ENCODE measurements at places on chromosomes 6 and 20.

- no peak for DNase-seq
Observed at GRCh38 chr6:90619221-90619620, 32.3 kb upstream of the MAP3K7 start.

DNA sequence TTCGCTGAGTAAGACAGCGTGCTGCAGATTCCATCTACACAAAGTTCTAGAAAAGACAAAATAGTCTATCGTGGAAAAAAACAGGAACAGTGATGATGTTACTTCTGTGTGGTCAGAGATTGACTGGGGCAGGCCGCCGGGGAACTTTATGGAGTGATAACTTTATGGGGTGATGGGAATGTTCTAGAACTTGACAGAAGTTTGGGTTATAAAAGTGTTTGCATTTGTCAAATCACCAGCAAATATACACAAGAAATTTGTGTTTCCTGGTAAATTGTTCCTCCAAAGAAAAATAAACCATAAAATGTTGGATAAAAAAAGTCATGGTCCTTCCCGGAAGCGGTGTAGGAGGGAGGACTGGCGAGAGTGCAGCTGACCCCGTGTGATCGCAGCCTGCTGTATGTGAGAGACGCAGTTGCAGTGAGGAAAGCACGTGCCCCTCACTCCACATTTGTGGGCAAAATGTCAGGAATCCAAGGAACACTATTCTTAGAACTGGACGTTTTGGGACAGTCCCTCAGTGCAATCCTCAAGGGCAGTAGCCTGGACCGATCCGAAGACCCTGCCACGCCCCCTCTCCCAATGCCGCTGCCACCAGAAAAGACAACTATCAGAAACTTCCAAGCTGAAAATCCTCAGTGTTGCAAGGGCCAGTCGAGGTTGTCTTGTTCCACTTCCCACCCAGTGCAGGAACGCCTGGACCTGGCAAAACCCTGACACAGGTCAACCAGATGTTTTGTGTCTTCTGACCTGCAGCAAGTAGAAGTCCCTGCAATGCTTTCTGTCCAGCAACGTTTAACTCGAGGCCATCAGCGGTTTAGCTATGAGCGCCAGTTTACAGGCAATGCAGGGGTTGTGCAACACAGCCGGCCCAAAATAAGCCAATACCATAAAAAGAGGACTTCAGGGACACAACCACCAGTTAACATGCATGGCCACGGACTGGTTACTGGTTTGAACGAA lies 80.5 kb upstream of the QKI start:
- DNase-seq, result no peak

DNA sequence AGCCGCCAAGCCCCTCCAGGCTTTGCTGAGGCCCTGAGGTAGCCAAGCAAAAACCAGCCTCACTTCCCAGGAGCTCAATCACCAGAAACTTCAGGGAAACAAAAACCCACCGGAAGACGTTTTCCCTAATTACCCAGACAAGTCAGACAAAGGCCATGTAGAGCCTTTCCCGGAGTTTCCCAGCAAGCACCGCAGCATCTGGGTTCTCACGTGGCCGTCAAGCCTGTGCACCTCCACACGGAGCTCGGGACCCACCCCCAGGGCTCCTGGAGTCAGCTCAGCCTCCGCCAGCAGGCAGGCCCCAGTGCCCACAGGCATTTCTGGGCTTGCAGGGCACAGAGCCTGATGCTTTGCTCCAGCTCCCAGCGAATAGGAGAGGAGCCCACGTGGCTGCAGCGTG lies 10.1 kb upstream of the MRGBP start:
- no peak for DNase-seq

- DNase-seq, result no peak
Observed at GRCh38 chr20:38825901-38826625, 20.6 kb downstream of the PPP1R16B start.

GRCh38 chr6:156391061-156391672 lies 386.0 kb upstream of the ARID1B start:
- DNase-seq, result no peak

DNA sequence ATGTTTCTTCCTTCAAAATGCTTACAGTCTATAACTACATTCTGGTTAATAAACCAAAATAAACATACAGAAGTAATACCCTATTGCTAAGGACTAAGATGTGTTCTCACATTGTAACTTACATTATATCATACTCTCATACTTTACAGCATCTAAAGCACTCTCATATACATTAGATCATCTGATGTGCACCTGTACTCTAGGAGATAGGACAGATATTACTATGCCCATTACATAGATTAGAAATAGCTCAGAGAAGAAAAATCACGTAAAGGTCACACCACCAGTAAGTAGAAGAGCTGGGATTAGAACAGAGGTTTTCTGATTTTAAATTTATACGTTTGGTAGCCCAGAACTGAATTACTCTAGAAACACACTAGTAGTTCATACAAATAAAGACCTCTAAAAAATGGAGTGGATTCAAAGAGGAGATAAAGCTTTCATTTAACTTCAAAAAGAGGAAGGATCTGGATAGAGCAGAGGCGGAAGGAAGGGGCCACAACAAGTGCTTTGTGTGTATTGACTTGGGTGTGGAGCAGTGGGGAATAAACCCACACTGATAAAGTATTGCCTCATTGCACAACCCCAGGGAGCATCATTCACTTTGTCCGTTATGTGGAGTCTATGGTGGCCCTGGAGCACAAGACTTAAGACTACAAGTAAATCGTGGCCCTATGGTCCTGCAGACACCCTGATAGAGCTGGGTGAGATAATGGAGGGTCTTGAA lies 30.9 kb downstream of the SLC2A12 start:
- DNase-seq, result no peak

DNA sequence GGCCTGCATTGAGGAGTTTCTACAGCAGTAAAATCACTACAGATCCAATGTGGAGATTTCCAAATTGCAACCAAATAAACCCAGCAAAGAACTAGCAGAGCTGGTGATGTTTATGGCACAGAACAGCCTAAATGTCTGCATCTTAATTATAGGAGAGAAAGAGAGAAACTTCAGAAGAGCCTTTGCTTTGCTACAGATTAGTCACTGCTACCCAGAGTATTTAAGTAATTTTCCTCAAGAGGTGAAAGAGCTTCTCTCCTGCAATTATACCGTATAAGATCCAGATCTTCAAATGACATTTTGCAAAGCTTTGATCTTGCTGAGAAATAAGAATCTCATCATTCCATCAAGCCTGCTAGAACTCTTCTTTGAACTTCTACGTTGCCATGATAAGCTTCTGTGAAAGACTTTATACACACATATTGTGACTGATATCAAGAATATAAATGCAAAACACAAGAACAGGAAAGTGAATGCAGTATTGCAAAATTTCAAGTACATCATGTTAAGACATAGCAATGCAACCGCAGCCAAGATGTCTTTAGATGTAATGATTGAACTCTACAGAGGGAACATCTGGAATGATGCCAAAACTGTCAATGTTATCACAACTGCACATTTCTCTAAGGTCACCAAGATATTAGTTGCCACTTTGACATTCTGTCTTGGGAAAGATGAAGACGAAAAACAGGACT lies 48.0 kb downstream of the MKKS start:
- no peak for DNase-seq

DNA sequence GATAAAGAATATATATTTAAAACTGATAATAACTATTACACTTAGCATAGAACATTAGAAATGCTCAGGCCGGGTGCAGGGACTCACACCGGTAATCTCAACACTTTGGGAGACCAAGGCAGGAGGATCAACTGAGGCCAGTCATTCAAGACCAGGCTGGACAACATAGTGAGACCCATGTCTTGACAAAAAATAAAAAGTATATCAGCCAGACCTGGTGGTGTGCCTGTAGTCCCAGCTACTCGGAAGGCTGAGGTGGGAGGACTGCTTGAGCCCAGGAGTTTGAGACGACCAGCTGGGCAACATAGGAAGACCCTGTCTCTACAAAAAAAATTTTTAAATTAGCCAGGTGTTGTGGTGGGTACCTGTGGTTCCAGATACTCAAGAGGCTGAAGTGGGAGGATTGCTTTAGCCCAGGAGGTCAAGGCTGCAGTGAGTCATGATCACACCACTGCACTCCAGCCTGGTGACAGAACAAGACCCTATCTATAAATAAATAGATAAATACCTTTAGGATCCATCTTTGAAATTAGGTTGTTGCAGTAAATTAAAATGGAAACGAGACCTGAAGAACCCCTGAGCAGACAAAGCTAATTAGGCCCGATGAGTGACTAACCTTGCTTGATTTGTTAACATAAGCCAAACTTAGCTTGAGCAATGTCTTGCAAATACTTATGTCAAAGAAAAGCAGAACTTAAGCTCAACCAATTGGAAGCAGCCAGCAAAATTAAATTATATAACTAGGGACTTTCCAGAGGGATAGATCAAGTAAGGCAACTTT lies 75.8 kb upstream of the E2F3 start:
- DNase-seq, result no peak

DNA sequence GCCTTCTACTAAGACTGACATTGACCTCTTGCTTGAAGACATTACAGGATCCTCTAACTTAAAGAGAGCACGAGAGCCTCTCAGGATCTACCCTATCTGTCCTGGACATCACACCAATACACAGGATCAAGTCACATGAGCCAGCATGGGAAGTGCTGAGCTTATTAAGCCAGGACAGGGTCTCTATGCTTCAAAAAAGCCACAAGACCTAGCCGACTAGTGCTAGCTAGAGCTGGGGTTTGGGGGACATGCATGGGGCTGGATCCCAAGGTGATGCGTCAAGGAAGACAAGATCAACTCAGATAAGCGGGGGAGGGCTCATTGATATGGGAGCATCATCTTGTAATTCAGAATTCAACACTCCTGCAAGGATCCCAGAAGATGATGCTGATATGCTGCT lies 167.2 kb upstream of the TAB2 start:
- no peak for DNase-seq

- no peak for DNase-seq
Observed at GRCh38 chr20:40591536-40591935, 97.5 kb downstream of the MAFB start.

- DNase-seq, result no peak
Observed at GRCh38 chr6:91031581-91031980, 444.7 kb upstream of the MAP3K7 start.

GRCh38 chr20:61896058-61896961 lies 169.4 kb downstream of the TAF4 start:
- no peak for DNase-seq

DNA sequence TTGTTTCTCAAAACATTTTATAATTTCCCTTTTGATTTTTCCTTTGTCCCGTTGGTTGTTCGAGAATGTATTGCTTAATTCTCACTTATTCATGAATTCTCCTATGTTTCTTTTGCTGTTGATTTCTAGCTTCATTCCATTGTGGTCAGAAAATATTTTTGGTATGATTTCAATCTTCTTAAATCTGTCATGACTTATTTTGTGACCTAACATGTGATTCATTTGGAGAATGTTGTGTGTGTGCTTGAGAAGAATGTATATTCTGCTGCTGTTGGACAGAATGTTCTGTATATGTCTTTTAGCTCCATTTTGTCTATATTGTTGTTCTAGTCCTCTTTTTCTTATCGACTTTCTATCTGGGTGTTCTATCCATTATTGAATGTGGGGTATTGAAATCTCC lies 286.2 kb upstream of the RNF217 start:
- no peak for DNase-seq

DNA sequence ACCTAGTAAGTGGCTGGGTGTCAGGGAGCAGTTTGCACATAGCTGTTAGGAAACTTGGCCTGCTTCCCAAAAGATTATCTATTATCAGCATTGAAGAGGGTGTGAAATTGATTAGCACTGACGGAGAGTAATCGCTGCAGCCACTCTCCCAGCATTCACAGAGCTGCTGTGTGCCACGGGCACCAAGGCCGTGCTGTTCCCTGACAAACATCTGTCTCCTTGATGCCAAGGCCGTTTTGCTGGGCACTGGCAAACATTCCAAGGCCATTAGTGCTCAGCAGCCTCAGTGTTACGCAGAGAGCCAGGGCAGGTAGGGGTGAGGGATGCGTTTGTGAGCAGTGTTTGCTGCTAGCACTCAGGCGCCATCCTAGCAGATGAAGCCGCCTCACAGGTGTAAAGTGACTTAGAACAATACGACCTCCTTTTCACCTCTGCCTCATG lies 57.7 kb upstream of the VSTM2L start:
- no peak for DNase-seq

GRCh38 chr6:159999240-159999671 lies 30.4 kb downstream of the IGF2R start:
- DNase-seq, result no peak

DNA sequence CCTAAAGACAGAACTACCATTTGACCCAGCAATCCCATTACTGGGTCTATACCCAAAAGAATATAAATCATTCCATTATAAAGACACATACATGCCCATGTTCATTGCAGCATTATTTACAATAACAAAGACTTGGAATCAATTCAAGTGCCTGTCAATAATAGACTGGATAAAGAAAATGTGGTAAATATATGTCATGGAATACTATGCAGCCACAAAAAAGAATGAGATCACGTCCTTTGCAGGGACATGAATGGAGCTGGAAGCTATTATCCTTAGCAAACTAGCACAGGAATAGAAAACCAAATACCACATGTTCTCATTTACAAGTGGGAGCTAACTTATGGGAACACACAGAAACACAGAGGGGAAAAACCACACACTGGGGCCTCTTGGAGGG lies 8.7 kb upstream of the DEFB128 start:
- no peak for DNase-seq

GRCh38 chr6:21745543-21746337 lies 152.2 kb downstream of the SOX4 start:
- DNase-seq, result no peak

GRCh38 chr6:21354805-21355238 lies 238.7 kb upstream of the SOX4 start:
- DNase-seq, result no peak

DNA sequence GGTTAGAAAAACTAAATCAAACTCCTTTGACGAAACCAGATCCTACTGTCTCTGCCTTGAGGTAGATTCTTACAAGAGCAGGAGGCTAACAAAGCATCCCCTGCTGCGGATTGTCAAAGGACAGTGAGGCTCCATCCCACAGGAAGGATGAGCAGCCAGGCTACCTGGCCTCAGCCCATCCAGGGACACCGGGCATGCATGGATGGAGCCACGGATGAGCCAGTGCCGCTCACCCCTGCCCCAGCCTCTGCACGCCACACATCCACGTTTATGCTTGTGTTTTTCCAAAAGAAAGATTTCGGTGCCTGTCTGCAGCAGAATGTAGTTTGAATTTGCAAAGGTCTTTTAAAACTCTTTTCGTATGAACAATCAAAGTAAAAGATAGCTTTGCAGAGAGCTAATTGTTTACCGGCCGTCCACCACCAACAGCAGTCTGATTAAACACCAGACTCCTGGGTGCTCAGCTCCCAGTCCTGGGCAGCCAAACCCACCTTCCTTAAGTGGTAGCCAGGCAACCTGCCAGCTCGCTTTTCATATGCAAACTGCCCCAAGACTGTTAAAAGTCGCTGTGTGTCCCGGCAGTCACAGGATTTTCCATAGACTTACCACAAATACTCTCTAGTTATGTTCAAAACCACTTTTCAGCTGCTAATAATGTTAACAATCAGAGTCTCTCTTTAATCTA lies 999 bp downstream of the THBS2 start:
- no peak for DNase-seq

DNA sequence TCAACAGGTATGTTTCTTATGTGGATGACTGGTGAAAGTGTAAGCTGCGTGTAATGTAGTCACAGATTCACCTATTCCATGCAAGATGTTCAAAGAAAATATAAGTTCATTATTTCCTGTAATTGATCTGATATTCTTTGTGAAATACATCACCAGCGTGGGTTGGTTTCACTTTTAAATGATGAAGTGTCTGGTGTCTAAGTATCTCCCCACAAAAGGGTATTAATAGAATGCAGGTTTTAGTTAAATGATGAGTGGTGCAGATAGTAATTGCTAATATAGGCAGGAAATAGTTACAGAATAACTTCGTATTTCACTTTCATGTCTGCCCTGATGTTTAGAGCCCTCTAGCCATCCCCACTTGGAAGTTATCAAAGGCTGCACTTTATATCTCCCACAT lies 22.2 kb downstream of the PGBD1 start:
- no peak for DNase-seq

- DNase-seq, result no peak
Observed at GRCh38 chr6:142907544-142907943, 37.4 kb downstream of the HIVEP2 start.
